ENCODE measurements at places on chromosomes 13 and 19.

- DNase-seq: no peak
Observed at GRCh38 chr19:17107546-17108452, 32.2 kb downstream of the MYO9B start.

DNA sequence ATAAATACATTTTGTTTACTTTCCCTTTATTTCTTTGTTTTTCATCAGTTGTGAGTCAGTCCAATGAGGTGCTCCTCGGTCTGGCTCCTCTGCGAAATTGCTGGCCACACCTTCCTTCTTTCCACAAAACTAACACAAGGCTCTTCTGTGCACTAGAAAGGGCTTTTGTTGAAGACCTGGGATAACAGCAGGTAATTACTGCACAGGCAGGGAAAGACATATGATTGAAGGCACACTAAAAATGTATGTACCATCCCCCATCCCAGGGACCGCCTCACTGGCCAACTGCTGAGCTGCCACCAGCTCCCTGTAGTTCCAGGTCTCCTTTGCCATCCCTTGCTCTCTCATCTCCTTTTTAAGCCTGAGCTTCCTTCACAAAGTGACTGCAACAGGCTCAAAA, 180.5 kb downstream of the EFNB2 start:
- no peak for DNase-seq

DNA sequence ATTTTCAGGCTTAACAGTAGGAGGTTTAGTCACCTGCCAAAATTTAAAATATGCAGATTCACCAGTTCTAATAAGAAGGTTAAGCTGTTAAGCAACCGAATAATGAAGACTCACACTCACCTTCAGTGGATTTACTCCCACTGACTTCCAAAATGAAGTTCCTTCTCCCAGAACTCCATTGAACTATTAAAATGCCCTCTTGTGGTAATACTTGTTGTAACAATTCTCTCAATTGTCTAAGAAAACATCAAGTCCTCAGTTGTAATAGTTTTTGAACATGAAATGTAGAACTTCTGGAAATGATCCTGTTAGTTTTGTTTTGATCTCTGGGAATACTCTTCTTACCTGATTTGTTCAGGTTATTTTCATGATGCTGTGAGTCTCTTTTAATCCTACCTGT, 522.0 kb upstream of the ATXN8OS start:
- DNase-seq: no peak

GRCh38 chr19:35812220-35813042, at the start of gene PRODH2:
Gene PRODH2 (minus strand): TSS chr19:35812845. CDS start chr19:35812805, 40 bp downstream.
- no peak for DNase-seq

DNA sequence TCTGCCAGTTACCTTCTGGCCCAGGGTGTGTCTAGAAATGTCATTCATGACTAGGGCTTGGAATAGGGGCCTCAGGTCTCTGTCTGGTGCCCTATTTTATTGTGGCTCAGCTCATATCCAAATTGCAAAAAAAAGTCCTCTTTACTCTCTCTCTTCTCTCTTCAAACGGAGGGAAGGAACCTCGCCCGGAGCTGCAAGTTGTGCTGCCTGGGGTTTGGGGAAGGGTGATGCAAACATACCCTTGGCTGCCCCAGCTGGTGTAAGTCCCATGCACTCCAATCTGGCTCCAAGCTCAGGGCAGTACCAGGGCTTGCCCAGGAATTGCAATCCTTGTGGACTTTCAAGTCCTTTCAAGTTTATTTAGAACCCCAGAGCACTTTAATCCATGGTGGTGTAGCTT, 549.6 kb downstream of the PCDH17 start:
- DNase-seq: no peak
